ENCODE measurements at places on chromosomes 7 and 10.

- peak; percentile 38 for DNase-seq
Observed at GRCh38 chr7:102412548-102412947, 16.4 kb downstream of the PRKRIP1 start.

DNA sequence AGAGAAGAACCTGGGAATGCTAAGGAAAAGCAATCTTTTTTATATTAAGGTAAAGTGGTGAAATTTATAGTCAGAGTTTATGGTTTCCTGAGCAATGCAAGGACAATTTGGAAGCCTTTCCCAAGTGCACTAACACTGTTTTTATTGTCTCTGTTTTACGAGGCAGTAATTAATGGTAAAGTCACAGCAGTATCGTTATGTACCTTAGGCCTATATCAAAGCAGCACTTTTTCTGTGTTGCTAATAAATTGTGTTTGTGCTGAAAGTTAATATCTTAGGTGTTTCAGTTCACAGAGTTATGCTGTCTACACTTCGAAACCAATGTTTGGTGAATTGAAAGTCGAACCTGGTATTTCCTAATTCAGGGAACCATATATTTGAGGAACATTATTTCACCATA is 19.2 kb downstream of the OIT3 start:
- no peak for DNase-seq

DNA sequence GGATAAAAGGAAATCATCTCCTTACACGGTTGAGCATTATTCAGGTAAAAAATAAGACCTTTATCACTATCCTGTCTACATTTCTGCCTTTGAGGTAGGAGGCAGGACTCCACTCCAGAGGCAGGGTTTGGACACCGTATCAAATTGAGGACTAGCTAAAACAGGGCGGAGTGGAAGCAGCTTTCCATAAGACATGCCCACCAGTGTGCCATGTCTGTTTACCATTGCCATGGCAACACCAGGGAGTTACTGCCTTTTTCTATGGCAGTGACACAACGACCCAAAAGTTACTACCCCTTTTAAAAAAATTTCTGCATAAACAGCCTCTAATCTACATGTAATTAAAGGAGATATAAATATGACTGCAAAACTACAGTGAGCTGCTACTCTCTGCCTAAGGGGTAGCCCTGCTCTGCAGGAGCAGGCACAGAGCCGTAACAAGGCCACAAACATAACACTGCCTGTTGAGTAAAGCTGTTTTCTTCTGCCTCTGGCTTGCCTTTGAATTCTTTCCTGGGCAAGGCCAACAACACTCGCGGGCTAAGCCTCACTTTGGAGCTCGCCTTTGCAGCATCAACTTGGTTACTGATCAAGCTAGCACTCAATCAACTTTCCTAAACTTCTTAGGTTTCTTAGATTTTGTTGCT is 26.5 kb downstream of the DGKB start:
- no peak for DNase-seq

- no peak for DNase-seq
Observed at GRCh38 chr7:132625651-132626050, 49.4 kb upstream of the PLXNA4 start.

DNA sequence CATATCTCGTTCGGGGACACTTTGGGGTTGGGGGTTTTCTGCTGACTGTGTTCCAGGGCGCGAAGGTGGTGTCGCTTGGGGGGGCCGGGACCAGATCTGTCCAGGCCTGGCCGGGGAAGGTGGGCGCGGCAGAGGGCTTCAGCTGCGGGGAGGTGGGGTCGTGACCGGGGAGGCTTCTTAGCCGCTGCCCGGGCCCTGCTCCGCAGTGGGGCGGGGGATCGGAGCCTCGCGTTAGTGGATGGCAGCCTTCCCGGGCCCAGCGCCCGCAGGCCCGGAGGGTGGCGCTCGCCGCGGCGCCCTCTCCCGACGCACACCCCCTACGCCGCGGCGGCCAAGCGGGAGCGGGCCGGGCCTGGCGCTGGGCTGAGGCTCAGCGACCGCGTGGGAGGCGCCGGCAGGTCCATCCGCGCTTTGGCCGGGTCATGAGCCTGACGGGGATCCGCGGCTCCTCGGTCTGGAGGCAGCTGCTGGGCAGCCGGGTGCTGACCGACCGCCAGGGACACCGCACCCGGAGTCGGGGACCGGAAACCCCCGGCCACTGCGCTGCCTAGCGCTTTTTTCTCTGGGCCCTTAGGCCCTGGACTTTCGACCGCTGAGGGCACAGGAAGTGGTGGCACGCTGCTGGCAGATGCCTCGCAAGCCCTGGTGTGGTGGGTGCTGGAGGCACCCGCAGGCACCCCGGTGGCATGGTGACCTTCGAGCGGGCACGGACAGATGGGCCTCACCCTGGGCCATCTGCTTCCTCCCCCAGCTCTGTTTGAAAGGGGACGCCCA is 1.2 kb downstream of the AGAP3 start:
- DNase-seq = no peak

DNA sequence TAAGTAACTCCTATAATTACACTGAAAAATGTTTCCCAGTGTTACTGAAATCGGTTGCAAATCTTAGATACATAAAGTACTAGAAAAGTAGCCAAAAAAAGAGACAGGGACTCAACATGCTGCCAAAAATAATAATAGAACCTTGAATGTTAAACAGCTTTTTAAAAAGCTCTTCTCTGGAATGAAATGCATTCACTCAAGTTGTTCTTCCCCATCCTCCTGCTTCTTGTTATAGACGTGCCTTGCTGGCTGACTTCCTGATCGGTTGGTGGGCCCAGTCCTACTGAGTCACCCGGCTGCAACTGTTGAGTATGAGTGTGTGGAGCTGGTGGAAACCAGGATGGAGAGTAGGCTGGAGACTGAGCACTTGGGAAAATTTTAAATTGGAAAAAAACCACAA is 30.6 kb upstream of the RAPGEF5 start:
- DNase-seq = no peak

DNA sequence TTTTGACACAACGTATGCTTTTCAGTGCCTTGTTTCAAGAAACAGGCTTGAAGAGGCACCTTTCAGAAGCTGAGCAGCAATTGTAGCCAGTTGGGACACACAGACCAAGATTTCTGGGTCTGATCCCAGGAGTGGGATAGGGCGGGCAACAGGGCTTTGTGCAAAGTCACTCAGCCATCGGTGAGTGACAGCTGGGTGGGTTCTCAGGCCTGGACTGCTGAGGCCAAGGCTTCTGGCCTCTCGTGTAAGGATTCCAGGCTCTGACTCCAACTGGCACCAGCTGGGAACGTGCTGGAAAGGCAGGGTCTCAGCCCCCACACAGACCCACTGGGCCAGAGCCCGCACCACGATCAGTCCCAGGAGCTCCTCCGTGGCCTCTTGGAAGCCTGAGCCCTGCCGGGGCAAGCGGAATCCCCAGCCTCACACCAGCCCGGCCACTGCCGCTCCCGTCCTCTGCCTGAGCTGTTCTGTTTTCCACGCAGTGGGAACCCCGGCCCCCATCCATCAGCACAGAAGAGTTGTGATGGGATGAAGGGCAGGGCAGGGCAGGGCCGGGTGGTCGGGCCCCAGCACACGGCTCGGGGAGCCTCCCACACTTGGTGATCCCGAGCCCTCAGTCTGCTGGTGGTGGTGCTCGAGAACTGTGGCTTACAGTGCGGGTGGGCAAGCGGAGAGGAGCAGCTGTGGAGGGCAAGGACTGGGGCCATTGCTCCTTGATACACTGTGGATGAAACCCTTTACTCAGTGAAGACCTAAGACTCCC is 46.8 kb downstream of the VIPR2 start:
- DNase-seq = no peak

Measured in activated CD4-positive, alpha-beta T cell treated with anti-CD3 and anti-CD28 coated beads for 1 hour (primary cell).